DMS79 treated with DMSO at 0.1 percent for 48 hours (cell line): ENCODE measurements at places on chromosomes 2 and 18.

DNA sequence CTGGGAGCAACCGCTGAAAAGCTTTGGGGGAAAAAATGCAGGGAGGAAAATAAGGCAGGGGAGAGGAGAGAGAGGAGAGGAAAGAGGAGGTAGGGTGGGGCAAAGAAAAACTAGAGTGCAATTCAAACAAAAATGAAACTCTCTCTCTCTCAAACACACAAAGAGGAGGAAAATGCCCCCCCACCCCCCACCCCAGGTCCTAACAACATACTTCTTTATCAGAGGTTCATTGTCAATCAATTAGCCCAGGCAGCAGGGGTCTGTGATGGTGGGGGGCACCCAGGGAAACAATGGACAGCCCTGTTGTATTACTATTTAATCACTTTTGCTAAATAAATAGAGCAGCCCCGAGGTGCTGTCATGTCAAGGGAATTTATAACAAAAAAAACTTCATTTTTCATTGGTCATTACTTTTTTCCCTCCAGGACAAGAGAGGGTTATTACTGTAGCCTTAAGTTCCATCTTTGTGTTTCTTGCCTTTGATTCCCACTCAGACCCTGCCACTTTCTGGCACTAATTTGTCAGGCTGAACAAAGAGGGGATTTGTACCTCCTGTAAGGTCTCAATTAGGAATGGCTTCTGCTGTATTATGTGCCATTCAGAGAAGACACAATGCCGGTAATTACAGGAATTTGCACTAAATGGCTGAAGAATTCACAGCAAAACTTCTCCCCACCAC lies 55.0 kb downstream of the PLEKHM3 start:
- DNase-seq, result no peak

DNA sequence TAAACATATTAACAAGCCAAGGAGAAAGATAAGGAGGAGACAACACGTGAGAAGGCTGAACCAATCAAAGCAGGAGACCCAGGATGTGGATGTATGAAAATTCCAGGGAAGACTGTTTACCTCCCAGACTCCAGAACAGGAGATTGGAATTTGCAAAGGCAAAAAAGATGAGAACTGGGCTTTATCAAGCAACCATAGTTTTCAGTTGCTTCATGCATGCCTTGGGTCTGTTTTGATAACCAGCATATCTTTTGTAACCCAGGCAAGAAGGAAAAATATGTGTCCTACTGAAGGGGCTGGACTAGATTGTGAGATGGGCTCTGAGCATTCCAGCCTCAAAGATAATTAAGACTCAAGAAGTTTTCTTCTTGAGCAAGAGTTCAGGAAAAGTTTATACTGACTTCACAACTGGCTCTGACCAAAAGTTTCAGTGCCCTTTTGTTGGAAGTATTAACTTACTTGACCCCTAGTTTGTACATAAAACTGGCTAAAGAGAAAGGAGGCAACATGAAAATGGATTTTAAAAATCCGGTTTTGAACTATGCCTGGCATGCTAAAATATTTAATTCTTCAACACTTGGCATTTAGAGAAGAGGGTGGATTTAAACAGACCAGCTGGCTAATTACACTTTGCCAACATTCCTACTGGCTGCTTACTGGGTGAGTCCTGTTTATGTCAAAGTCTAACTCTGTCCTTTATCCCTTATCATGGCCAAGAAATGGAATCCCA lies 79.3 kb upstream of the CD28 start:
- no peak for DNase-seq

DNA sequence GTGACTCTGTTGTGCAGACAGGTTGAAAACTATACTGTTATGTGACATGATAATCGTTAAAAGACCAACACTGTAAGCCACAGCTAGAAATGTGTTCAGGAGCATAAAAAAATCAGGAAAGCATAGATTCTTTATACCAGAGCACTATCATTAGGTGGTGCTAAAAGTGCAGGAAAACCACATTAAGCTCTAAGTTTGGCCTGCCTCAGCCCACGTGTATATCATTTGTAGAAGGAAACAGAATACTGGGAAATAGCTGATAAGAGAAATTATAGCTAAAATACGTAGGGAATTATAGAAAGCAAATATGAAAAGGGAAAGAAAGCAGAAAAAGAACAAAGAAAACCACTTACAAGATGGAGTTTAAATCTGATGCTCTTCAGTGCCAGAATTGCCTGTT lies 26.5 kb upstream of the C2orf74 start:
- peak; percentile 27 for DNase-seq

DNA sequence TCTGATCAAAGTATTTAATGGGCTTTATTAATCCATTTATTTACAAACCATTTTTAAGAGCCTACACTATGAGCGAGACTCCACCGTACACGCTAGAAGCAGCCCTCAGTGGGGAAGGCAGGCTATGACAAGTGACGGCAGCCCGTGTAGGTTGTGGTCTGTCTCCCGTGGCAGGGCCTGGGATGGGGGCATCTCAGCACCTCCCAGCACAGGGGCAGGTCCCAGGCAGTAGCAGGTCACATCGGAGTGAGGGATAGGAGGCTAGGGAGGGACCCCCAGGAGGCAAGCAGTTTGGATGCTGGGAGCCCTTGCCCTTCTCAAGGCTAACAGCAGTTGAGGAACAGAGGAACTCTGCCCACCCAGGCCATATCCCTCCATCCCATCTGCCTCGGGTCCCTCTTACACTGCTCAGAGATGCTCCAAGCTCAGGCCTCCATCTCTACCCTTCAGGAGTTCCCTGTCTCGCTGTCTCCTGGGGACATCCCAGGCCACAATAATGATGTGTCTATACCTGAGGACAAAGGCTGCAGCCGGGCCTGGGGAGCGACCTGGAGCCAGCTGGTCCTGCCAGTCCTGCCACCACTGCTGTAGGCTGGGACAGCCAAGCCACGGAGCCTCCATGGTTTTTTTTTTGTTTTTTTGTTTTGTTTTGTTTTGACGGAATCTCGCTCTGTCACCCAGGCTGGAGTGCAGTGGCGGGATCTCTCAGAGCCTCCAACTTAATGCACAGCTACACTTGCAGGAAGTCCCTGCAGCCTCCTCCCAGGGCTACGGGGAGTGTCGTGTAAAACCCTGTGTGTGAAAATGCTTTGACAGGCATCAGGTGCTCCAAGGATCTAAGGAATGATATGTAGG lies 92.0 kb downstream of the NDUFA10 start:
- DNase-seq, result no peak

- no peak for DNase-seq
Observed at GRCh38 chr2:241501099-241501541, 7.3 kb downstream of the STK25 start.

GRCh38 chr2:50729306-50730049 lies 302.5 kb downstream of the NRXN1 start:
- no peak for DNase-seq

GRCh38 chr18:58394602-58395425 lies 234.1 kb downstream of the ALPK2 start:
- no peak for DNase-seq

GRCh38 chr2:231604101-231604684 lies 11.5 kb downstream of the TEX44 start:
- peak; percentile 66 for DNase-seq

DNA sequence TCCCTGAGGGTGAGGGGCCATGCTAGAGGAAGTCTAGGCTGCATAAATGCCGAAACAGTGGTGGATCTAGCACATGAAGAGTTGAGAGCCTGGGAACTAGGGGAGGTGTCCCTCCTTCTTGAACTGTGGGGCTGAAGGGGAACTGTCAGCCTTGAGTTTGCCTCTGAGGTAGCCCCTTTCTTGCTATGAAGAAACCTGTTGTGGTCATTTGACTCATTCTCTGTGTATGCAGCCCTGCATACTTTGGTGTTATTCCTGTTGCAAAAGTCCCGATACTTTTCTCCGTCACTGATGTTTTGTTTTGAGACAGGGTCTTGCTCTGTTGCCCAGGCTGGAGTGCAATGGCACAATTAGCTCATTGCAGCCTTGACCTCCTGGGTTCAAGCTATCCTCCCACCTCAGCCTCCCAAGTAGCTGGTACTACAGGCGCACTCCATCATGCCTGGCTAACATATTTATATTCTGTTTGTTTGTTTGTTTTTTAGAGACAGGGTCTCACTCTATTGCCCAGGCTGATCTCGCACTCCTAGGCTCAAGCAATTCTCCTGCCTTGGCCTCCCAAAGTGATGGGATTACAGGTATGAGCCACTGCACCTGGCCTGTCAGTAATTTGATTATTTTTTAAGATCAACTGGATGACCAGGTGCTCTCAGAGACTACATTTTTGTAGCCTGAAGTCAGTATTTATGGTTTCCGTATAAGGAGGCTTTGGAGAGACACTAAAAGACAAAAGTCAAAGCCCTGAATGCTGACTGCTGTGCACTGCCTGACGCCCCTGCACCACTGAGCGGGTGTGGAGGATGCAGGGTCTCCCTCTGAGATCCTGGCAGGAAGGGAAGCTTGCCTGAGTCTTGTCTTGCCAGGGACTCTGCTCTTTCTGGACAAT lies 126.0 kb upstream of the MSH6 start:
- DNase-seq, result no peak

DNA sequence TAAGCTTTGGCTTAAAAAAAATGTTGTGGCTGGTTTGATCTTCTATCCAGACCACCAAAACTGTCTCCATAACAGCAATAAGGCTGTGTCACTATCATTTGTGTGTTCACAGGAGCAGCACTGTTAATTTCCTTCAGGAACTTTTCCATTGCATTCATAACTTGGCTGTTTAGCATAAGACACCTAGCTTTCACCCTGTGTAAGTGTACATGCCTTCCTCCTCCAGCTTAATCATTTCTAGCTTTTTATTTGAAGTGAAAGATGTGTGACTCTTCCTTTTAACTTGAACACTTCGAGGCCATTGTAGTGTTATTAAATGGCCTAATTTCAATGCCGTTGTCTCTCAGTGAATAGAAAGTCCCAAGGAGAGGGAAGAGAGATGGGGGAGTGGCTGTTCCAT lies 352.9 kb upstream of the VWC2L start:
- DNase-seq, result no peak
